IMR-90 (cell line): ENCODE measurements at places on chromosomes 5 and 9.

DNA sequence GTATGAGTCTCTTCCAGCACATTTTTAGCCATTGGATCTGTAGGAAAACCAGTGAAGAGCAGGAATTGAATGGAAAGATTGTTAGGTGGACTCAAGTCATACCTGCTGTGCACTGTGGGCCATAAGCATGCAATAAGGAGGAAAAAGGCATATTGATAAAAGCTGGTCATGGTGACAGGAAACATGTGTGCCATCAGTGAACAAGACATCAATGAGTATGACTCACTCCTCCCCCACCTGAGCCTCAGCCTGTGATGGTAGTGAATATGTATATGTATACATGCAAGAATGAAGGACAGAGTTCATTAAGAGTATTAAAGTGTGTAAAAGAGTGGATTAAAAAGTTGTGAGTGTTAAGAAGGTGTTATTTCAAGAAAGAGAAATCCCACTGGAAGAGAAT lies 164.5 kb downstream of the TMEM38B start:
- DNase-seq: no peak

GRCh38 chr5:169147534-169147933 lies 153.4 kb downstream of the SLIT3 start:
- DNase-seq: no peak

DNA sequence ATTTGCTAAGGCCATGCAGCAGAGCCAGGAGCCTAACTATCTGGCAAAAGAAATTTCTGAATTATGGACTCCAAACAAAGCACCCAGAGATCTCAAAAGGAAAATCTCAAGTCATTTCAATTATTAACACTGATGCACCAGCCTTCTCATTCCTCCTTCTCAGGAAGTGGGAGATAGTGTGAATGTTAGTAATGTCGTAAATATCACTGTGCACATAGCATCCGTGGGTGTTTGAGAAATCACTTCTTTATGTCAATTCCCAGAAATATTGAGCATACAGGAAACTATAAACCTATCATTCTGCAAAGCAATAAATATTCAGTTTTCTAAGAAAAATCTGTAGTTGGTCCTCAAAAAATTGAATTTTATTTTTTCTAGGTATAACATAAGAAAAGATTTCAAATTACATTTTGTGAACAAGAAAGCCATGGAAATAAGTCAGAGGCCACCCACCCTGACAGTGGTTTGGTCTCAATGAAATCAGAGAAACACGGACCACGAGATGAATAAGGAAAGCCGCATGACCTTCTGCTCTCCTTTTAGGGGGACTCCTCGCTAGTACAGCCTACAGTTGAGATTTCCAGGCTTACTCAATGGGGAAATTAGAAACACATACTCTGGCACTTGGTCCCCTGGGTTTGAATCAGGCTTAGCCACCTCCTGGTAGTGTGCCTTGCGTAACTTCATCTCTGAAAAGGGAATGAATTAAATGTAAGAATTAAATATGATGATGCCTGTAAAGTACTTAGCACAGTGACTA lies 120.6 kb downstream of the DIRAS2 start:
- DNase-seq: no peak

DNA sequence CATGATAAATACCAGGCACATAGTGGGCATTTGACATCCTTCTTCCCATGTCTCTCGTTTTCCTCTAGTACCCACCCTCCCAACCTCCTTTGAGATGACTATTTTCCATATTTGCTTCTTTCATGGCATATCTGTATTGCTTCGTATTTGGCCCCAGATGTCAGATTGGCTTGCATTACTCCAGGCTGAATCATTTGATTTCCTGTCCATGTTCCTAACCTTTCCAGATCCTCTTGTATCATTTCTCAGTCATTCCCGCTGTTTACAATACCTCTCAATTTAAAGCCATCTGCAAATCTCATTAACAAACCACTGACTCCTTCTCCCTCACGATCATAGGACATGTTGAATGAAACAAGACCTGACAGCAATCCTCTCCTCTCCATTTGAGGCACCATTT lies 19.9 kb downstream of the MTX3 start:
- DNase-seq: peak; percentile 88

DNA sequence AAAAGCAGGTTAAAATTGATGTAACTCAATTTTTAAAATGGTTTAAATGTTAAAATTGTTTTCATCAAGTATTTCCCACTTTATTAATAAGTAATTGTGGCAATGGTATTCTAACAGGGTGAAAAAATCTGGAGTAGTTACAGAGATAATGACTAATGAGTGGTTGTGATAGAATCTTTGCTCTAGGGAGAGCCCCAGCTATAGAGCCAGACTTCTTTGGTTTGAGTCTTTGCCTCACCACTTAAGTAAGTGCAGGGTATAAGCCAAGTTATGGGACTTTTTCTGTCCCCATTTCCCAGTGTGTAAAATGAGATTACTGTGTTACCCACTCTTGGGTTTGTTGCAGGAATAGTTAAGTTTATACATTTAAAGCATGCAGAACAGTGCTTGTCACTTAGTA lies 158.1 kb downstream of the FER start:
- no peak for DNase-seq

- peak; percentile 58 for DNase-seq
These were observed 772.7 kb downstream of the PRELID2 start for GRCh38 chr5:145062280-145063062.

DNA sequence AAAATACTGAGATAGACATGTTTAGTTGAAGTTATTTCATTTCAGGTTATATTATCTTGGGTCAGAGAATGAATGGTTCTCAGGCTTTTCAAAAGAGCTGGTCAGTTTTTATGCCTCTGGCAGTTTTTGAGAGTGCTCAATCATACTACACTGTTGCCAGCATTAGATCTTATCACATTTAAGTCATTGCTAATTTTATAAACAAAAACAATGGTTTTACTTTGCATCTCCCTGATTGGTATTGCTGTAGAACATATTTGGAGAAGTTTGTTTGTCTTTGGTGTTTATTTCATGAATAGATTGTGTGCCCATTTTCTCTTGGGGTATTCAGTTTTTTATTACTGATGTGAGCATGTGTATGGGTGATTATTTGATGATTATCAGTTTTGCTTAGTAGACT lies 1.5 kb downstream of the CATSPER3 start:
- no peak for DNase-seq

- DNase-seq: no peak
These were observed 3.6 kb downstream of the RNF130 start for GRCh38 chr5:180067986-180068385.

DNA sequence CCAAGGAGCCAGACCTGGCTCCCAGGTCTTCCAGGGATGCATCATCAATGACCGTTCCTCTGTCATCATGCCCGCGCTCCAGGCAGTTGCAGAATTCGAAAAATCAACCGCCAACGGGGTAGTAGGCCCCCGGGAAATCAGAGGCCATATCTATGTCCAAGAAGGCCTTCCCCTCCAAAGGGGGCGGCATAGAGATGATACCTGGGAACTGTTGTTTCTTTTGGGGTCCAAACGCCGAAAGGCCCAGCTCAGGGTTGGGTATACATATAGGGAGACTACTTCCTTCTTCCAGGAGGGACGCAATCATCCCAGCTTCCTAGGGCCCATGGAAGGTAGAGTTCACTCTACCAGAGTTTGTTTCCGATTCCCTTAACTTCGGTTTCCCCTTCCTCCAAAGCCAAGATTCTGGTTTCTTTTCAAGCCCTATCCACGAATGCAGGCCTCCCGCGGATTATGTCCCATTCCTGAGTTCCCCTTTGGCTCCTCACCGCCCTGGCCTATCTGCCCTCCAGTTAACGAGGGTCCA lies 754 bp downstream of the DCAF12 start:
- DNase-seq: peak; percentile 41

DNA sequence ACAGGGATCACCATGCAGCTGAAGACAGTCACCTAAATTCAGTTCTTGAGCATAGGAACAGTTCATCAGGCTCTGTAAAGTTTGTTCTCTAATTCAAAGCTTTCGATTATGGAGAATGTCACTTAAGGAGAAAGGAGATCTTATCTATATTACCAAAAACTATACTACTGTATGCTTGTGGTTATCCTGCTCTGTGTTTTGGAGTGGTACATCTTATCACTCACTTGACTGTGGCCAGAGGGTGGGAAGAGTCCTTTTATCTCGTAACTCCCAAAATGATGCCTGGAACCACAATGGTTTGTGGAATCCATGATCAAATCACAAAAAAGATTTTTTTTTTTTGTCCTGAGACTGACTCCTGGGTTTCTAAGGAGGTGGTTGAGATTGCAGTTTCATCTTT lies 230.7 kb downstream of the COMMD10 start:
- no peak for DNase-seq

DNA sequence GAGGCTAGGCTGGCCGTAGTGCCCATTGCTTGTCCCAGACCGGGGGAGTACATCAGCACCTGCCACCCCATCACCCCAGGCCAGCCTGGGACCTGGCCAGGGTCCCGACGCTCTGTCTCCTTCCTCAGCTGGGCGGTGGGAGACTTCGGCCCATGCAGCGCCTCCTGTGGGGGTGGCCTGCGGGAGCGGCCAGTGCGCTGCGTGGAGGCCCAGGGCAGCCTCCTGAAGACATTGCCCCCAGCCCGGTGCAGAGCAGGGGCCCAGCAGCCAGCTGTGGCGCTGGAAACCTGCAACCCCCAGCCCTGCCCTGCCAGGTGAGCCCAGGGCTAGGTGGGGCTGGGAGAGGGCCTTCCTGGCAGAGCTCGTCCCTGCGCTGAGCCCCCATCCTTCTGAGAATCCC lies 16.5 kb upstream of the CACFD1 start:
- no peak for DNase-seq

DNA sequence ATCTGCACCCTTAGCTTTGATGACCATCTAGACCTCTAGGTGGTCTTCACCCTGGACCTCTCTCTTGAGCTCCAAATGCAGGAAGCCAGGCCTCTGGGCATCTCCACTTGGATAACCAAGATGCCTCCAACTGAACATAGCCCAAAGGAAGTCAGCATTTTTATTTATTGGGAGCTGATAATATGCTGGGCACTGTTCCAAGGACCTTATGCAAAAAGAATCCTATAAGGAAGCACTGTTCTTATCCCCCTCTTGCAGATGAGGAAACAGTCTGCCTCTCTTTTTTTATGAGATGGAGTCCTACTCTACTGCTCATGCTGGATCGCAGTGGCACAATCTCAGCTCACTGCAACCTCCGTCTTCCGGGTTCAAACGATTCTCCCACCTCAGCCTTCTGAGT lies 219.9 kb downstream of the CDK5RAP2 start:
- DNase-seq: peak; percentile 40
